Fibroblast of villous mesenchyme (primary cell): ENCODE measurements at places on chromosomes 12 and 14. TPM values are rescaled to one million over a fixed set of nuclear protein-coding genes. Genes with fewer than 3 reads are reported as not detected.

Gene BDKRB2
- total RNA-seq: 51.5 and 105 TPM in 2 replicates

Gene MON2
- total RNA-seq: 54.4 and 59.2 TPM in 2 replicates

Gene TAS2R42
- total RNA-seq: not detected in 2 replicates

Gene KRT83
- total RNA-seq: not detected in 2 replicates

Gene SETD3
- total RNA-seq: 44.1 and 57.0 TPM in 2 replicates

Gene NEMP1
- 10.0 and 19.0 TPM in 2 replicates for total RNA-seq

Gene FSCB
- total RNA-seq: under 0.01 TPM in 1 of 2 replicates, not detected in the other

Gene KDM2B
- total RNA-seq: 28.1 and 34.1 TPM in 2 replicates

Gene SRRM4
- not detected in 2 replicates for total RNA-seq

Gene ANKRD52
- 22.2 and 25.9 TPM in 2 replicates for total RNA-seq

Gene NRL
- 0.86 and 1.3 TPM in 2 replicates for total RNA-seq

Gene RCOR1
- 12.6 and 23.7 TPM in 2 replicates for total RNA-seq

Gene PLEKHD1
- under 0.01 TPM in 1 of 2 replicates, not detected in the other for total RNA-seq

Gene FAM181A
- total RNA-seq: not detected in 2 replicates

Gene GAS2L3
- total RNA-seq: 24.5 and 38.0 TPM in 2 replicates

Gene DGKA
- 34.8 and 45.8 TPM in 2 replicates for total RNA-seq

Gene PPP1CC
- total RNA-seq: 82.8 and 139 TPM in 2 replicates

Gene NOXRED1
- total RNA-seq: under 0.01 TPM in 2 replicates

Gene GMFB
- 82.1 and 142 TPM in 2 replicates for total RNA-seq

Gene CABP1
- not detected in 2 replicates for total RNA-seq

Gene LRIG3
- 66.0 and 97.2 TPM in 2 replicates for total RNA-seq

Gene RNASE4
- total RNA-seq: 6.9 and 7.4 TPM in 2 replicates

Gene IL26
- not detected in 2 replicates for total RNA-seq

Gene NKX2-1
- total RNA-seq: not detected in 2 replicates
